Inflammatory macrophage treated with lipopolysaccharide for 1 hour (primary cell): ENCODE measurements at places on chromosomes 3 and 15.

- peak; percentile 10 for DNase-seq
Measured at GRCh38 chr3:17398959-17399551, 343.4 kb downstream of the TBC1D5 start.

DNA sequence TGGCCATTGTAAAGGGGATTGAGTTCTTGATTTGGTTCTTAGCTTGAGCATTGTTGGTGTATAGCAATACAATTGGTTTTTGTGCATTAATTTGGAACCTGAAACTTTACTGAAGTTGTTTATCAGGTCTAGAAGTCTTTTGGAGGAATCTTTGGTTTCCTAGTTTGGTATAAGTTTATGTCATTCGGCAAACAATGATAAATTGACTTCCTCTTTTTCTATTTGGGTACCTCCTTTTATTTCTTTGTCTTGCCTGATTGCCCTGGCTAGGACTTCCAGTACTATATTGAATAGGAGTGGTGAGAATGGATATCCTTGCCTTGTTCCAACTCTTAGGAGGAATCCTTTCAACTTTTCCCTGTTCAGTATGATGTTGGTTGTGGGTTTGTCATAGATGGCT, 32.1 kb downstream of the SPESP1 start:
- no peak for DNase-seq

DNA sequence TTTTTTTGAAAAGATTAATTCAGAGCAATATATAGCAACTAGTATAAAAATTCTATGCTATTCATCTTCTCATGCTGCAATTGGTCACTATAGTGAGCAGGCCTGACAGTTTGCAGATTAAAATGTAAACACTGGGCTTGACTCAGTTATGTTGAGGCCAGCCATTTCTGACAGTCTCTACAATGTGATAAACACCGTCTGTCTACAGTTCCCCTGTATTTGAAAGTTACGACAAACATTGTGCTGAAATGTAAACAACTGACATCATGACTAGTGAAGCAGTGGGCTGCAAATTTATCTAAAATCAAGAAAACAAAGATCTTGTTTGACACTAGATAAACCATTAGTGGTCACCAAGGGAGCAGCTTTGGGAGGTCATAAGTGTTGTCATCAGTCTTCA, 197.4 kb downstream of the ISL2 start:
- DNase-seq, result no peak

- DNase-seq, result no peak
Measured at GRCh38 chr3:159605101-159605500, 383.5 kb upstream of the IL12A start.
